Mesothelial cell of epicardium (in vitro differentiated cells): ENCODE measurements at places on chromosomes 2 and 18. TPM values are rescaled to one million over a fixed set of nuclear protein-coding genes. Genes with fewer than 3 reads are reported as not detected.

GRCh38 chr2:183522489-183523266, 398.4 kb downstream of the NUP35 start:
- H3K4me1 ChIP-seq: peaks cover 18% of the 10 kb centered on the region
- DNase-seq: no peak
- no peaks in the 10 kb centered on the region for H3K36me3 ChIP-seq
- H3K27me3 ChIP-seq: no peaks in the 10 kb centered on the region

DNA sequence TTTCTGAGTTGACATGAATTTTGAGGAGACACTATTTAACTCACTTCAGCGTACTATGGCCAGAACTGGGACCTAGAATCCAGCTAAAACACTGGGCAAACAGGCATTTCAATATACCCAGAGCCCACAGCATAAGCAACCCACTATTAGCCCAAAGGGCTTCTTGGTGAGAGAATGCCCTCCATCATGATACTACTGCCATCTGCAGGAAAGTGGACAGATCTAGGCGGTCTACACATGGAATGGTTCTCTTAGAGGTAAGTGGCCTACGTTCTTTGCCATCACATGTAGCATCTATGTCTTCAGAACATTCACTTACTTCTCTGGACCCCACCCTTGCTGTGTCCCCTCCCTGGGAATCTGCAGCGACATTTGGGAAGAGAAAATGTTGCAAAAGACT, 181.3 kb upstream of the LINC00305 start:
- H3K36me3 ChIP-seq: no peaks in the 10 kb centered on the region
- H3K27me3 ChIP-seq: no peaks in the 10 kb centered on the region
- no peak for DNase-seq
- no peak overlapping the region for H3K27ac ChIP-seq

DNA sequence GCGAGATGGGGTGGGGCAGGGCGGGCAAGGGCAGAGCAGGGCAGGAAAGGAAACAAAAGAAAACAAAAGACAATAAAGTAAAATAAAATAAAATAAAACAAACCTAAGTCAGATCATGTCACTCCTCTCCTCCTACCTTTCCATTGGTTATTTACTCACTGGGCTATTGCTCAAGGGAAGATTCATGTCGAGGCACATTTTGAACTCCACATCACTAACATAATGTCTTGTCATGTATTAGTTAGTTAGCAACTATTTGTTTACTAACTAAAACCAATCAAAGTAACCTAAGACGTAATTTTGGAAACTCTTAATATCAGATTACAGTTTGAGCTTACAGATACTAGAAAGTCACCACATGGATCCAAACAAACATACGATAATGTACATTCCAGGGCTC, 2.2 kb downstream of the C1D start:
- peaks cover 3% of the 10 kb centered on the region for H3K36me3 ChIP-seq
- H3K4me1 ChIP-seq: peaks cover 37% of the 10 kb centered on the region
- H3K27me3 ChIP-seq: peaks cover 5% of the 10 kb centered on the region

GRCh38 chr2:99495115-99495860, 5.5 kb upstream of the REV1 start:
- DNase-seq: no peak
- H3K4me3 ChIP-seq: no peak overlapping the region
- no peak overlapping the region for H3K27ac ChIP-seq
- H3K27me3 ChIP-seq: peaks cover 8% of the 10 kb centered on the region
- no peaks in the 10 kb centered on the region for H3K36me3 ChIP-seq

- no peaks in the 10 kb centered on the region for H3K27me3 ChIP-seq
- no peak for DNase-seq
- no peak overlapping the region for H3K27ac ChIP-seq
- H3K36me3 ChIP-seq: no peaks in the 10 kb centered on the region
- no peak overlapping the region for H3K4me3 ChIP-seq
Observed at GRCh38 chr2:136162438-136162837, 44.5 kb upstream of the CXCR4 start.

GRCh38 chr2:11092701-11093335, 62.4 kb upstream of the SLC66A3 start:
- no peak overlapping the region for H3K4me3 ChIP-seq
- H3K4me1 ChIP-seq: no peaks in the 10 kb centered on the region
- no peak for DNase-seq
- peaks cover 16% of the 10 kb centered on the region for H3K27me3 ChIP-seq

GRCh38 chr2:240024766-240025165, 376 bp downstream of the NDUFA10 start:
- DNase-seq: no peak
- H3K27ac ChIP-seq: peak overlapping the region; percentile 96
- peaks cover 15% of the 10 kb centered on the region for H3K4me1 ChIP-seq
- peaks cover 7% of the 10 kb centered on the region for H3K27me3 ChIP-seq
- H3K4me3 ChIP-seq: peak overlapping the region; percentile 93

The PTPRN gene
- total RNA-seq: 0.33 to 0.50 TPM (median 0.38 TPM) in 3 replicates

The MTLN gene
- 6.9 to 10.1 TPM (median 7.6 TPM) in 3 replicates for total RNA-seq

The REG1A gene
- total RNA-seq: not detected in 3 replicates

The FBXO41 gene
- 7.6 to 8.1 TPM (median 7.8 TPM) in 3 replicates for total RNA-seq
